ENCODE measurements at places on chromosomes 12 and 14.

DNA sequence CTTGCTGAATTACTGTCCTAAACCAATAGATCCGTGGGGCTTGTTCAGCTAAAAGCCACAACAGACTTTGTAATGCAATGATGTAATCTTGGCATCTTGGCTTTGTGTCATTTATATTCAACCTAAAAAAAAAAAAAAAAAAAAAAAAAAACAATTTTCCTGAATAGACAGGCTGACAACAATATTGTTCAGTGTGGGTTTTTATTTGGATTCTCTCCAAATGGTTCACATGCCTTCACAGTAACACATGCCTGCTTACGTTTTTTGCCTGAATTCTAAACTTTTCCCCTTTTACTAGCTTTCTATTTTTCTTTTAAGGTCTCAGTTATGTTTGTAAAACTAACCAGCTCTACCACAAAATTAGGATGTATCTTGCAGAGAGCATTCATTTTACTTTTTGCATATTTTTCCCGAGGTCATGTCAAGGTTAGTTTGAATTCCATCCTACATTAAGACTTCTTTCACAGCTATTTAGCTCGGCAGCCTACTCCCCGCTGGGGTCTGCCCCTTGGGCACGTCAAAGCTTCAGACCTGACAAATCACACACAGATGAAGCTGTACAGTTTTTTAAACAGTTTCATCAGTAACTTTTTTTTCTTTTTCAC, 213.7 kb upstream of the NPAS3 start:
- no peak for DNase-seq

GRCh38 chr14:103696466-103697071, 18.7 kb downstream of the XRCC3 start:
- no peak for DNase-seq

DNA sequence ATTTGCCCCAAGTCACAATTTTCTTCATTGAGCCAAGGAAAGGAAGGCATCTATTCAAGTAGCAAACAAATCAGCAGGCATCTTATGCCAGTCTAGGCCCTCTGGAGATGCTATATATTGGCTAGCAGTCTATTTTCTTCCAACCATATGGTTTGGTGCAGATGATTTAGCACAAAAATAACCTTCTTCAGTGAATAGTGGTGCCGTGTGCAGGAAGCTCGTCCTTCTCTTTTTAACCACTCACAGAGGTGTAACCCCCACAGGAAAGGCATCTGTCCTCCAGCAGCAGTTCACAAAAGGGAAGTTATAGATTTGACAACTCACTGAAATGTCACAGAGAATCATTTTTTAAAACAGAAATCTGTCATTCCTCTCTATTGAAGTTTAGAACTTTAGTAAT, 445.7 kb upstream of the SYT1 start:
- no peak for DNase-seq

DNA sequence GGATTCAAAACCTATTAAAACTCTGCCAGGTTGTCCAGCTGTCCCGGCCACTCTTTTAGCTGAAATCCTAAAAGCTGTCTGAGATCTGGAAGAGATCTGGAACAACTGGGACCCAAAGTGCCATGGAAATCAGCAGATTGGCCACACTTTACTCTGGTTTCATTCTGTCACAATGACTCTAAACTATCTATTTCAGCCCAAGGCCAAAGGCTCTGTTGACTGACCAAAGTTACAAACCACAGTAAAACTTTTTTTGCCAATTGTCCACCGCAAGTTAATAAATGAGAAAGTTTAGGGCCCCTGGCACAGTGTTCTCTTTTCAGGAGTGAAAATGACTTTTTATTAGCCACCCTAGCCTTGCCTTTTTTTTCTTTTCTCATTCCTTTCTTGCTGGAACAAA, 113.4 kb upstream of the CPM start:
- no peak for DNase-seq

- no peak for DNase-seq
These were observed 782 bp upstream of the PIWIL1 start for GRCh38 chr12:130336723-130337487.

DNA sequence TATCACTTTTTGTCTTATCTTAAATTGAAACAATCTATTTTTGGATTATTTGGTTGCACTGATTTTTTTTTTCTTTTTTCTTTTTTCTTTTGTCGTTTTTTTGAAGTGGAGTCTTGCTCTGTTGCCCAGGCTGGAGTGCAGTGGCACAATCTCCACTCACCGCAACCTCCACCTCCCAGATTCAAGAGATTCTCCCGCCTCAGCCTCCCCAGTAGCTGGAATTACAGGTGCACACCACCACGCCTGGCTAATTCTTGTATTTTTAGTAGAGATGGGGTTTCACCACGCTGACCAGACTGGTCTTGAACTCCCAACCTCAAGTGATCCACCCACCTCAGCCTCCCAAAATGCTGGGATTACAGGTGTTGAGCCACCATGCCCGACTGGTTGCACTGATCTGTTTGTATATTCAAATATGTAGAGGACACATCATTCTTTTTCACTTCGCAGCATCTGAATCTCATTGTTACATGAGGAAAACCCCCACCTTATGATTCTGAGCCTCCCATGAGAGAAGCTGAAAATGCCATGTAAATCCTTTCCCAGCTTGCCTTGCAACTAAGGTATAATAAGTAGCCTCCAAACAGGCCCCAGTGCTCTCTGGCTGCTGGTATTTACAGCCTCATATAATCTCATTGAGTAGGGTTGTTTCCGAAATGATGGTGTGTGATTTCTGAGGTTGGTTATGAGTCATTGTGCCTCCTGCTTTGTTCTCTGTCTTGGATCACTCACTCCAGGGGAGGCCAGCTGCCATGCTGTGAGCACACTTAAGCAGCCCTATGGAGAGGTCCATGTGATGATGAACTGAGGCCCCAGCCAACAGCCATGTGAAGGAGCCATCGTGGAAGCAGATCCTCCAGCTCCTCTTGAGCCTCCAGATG, 5.2 kb upstream of the HSP90B1 start:
- DNase-seq: no peak

GRCh38 chr14:53955671-53956426, 776 bp downstream of the BMP4 start:
- DNase-seq: no peak

All from progenitor cell of endocrine pancreas (in vitro differentiated cells).